Right forelimb (tissue), 1 donor: ENCODE measurements at places on chromosomes 2 and 18.
A peak's percentile ranks its signal among the peaks of the same experiment; 100 is the strongest.

- no peak for DNase-seq
These were observed 61.6 kb upstream of the DYNAP start for GRCh38 chr18:54529444-54529843.

GRCh38 chr2:43220229-43220751 is 6.1 kb downstream of the ZFP36L2 start:
- no peak for DNase-seq

- DNase-seq, result no peak
These were observed 144.4 kb downstream of the MGAT5 start for GRCh38 chr2:134398300-134398699.

DNA sequence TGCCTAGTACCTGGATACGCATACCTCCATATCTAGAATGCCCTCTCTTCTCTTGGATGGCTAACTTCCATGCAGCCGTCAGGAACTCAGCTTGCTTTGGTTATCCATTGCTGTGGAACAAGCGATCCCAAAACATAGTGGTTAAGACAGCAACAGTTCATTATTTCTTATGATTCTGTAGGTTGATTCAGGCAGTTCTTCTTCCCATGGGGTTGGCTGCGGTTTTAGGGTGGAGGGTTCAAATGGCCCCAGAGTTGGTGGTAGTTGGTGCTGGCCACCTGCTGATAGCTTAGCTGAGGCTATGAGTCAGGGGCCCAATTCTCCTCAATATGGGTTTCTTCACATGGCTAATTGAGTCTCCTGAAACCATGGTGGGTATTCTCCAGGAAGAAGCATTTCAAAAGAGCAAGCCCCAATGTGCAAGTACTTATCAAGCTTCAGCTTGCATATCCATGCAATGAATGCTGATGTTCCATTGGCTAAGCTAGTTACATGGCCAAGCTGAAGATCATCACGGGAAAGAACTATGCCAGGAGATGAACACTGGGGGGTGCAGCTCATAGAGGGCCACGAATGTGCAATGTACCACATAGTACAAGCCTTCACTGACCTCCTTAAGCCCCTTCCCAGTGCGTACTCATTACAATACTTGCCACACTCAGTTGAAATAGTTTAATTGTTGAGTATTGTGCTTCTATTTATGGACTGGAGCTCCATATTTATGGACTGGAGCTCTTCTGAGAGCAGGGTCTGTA is 10.0 kb upstream of the RHOB start:
- DNase-seq, result peak; percentile 7

- no peak for DNase-seq
These were observed 6.0 kb downstream of the MEIS1 start for GRCh38 chr2:66440708-66441497.

DNA sequence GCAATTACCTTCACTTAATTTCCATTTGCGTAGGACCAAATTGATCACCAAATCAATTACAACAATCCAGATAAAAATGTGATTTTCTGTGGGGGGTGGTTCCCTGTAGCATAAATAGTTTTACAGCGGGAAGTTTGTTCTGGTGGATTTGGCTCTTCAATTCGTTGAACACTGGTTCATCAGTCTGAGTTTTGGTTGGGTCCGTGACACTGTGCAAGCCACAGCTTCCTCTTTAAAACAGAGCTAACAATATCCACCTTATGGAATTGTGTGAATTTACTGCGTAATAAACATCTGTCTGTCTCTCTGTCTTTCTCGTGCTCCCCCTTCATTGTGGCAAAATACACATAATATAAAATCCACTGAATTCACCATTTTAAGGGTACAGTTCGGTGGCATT is 310.8 kb downstream of the TGIF1 start:
- no peak for DNase-seq

- DNase-seq, result peak; percentile 84
These were observed 631.5 kb downstream of the NYAP2 start for GRCh38 chr2:226030788-226031646.

DNA sequence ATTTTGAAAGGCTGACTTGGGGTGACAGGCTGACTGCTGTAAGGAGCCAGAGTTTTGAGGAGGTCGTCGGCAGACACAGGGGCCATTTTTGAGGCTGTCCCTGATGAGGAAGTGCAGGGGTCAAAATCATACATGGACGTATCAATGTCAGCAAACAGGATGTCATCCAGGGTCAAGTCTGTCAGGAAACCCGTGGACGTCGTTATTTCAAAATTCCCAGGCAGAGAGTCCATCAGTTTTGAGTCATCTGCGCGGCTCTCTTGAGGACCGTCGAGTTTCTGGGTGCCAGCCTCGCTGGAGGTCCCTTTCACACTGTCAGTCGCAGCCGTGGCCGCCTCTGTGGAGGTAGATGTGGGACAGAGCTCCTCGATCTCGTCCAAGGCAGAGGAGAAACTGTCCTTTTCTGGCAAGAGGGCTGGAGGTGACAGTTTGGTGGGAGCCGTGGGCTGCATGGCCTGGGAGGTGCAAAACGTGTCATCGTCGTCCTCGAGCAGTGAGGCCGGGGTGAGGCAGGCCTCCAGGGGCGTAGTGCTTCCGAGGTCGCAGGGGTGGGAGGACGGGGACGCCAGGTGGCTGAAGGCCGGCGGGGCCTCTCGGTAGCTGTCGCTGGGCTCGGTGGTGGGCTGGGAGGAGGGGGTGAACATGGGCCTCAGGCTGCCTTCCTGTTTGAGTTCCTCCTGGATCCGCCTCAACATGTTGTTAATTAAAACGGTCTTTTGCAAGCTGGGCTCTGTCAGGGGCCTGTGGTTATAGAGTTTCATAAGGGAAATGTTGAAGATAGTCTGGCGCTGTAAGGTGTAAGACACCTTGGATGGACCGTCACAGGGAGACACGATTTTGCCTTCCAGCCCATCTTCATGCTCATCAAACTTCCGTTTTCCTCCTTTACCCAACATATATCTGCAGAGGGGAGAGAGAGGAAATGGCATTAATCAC is 17.5 kb downstream of the SERTAD2 start:
- no peak for DNase-seq

DNA sequence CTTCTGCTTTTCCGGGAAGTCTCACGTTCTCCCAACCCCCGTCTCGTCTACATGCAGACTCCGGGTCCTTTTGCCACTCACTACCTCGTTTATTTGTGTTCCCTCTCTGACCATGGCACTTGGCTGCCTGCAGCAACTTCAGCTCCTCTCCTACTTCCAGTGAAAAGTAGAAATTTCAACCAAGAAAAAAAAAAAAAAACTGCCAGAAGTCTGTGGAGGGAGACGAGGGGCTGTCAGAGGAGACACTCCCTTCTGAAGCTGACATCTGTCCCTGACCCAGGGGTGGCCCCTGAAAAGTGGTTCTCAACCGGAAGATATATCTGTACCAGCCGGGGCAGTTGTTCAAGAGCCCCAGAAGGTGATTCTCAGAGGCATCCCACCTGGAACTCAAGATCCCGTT is 742 bp upstream of the MYO5B start:
- no peak for DNase-seq

DNA sequence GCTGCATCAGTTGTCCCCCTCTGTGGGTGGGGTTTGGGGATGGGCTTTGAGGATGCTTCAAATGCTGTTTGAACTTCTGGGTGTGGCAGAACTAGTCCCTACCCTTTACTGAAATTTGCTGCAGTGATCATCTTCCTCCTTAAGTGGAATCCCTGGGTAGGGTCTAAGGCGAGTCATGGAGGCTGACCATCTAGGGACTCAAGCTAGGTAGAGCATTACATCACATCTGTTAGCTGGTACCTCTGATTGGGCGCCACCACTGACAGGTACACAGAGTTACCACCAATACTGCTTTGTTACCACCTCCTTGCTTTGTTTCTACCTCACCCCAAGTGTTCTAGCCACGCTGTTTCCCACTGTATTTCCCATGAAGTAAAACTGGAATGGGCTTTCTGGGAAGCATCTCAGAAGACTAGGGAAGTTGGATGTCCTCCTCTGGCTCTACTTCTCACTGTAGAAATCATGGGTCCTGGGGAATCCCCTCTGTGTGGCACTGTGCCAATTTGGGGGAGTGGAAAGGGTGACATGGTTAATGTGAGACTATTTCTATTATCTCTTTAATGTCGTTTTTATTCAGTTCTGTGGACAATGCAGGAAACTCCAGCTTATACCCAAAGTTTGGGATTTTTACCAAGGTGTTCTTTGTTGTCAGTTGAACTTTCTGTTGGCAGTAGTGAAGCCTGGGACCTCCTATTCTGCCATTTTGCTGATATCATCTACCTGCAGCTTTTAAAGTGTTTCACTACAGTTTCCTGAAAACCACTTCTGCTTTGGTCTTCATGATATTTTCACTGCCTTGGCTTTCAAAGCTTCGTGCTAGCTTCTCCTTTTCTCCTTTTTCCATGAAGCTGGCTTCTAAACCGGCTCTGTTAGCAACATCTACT is 14.5 kb upstream of the SULT1C4 start:
- no peak for DNase-seq
